CD4-positive, CD25-positive, alpha-beta regulatory T cell (primary cell): ENCODE measurements at places on chromosomes 3 and 15.

- DNase-seq: no peak
These were observed 129.9 kb upstream of the TGFBR2 start for GRCh38 chr3:30476368-30477084.

DNA sequence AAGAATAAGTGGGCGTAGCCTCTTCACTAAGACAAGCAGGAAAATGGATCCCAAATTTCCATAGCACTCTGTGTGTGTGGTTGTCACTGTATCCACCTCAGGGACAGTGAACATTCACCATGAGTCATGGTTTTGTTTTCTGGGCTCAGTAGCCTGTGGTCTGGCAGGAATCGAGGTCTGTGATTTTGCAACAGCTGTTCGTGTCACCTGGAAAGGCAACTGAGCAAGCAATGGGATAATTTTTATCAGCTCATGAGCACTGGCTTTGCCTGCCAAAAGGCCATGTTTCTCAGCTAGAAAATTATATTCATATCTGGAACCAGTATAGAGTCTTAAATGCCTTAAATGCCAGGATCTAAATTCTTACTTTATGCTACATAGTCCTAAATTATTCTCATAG, 60.9 kb downstream of the STRIT1 start:
- no peak for DNase-seq

GRCh38 chr15:100717596-100717995, 115.2 kb downstream of the ASB7 start:
- DNase-seq: no peak

DNA sequence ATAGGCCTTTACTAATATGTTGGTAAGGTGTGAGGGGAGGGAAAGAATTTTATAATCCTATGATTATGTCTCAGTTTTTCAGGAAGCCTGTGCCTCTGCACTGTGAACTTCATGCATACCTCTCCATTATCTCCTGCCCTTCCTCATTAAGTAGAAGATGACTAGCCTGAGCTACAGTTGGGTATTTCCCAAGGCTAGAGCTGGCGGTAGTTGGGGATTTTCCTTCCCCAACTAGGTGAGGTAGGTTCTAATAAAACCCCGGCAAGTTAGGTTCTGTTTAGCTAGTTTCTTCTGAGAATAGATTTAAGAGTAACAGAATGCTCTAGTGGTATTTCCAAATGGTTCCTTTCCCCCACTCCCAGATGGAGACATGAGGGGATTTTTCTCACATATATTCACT, 414.5 kb downstream of the GRM7 start:
- no peak for DNase-seq

DNA sequence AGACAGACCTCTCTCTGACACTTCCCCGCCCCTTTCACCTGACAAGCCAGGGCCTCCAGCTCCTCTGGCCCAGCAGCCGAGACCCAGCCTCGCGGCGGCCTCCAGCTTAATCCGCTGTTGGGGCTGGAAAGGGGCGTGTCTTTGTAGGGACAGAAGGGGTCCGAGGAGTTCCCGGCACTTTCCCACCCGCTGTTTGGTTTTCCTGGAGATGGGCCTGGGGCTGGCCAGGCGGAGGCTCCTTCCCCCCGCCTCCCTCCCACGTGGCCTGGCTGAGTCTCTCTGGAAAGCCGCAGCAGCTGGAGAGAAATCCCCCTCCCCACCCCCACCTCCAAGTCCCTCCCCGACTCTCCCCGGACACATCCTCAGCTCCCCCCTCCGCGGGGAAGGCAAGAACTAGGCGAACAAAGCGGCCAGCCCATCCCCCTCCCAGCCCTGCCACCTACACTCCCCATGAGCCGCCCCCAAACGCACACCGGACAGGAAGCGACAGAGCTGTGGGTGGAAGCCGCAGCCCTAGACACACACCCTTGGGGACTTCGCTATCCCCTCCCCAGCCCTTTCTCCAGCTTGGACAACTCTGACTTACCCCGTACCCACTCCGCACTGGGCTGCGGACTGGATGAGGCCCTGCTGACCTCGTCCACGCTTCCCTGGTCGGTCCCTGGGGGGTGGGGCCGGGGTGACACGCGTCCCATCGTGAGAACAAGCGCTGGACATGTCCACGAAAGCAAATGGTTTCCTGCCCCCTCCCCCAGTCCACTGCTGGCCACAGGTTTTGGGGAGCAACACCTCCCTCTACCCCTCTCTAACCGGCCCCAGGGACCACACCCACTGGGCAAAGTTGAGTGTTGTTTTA, 1.2 kb downstream of the IGDCC4 start:
- DNase-seq: peak; percentile 22

GRCh38 chr3:129576514-129577352, 29.7 kb downstream of the PLXND1 start:
- peak; percentile 89 for DNase-seq

- DNase-seq: no peak
These were observed 488.7 kb downstream of the RSL24D1 start for GRCh38 chr15:54707805-54708752.

DNA sequence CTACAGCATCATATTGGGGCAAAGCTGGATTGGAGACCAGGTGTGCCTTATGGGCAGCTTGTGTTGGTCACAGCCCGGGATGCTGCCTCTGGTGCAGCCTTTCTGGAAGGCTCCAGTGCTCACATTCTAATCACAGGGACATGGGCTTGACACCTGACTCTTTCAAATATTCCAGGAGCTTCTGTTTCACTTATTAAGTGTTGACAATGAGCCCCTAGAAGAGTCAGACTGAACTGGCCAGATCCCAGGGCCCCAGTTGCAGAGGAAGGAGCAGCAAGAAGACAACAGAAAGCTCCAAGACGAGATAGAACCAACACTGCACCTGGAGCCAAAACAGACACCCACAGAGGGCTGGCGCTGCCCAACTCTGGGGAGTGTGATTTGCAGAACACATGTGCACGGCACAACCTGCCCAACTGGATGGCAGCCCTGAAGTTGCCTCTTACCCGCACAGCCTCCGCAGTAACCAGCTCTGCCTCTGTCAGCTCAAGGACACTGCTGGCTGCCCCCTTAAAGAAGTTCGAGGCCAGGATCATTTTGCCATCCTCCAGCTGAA, 30.3 kb downstream of the ALDH1L1 start:
- DNase-seq: no peak

DNA sequence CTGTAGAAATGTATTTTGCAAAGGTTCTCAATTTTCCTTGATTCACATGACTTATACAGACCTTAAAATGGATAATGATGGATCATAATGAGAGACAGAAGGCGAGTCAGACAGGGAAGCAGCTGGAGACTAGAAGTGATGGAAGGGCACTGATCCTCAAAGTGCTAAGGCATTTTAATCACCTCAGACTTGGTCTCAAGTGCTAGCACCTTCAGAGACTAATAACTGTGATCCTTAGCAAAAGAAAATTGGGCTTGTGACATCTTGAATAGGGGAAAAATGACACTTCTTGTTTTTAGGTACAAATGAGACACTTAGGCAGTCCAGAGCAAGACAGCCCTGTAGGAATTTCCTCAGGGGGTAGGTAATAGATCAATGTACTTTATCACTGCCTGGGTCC, 1011.7 kb downstream of the SQOR start:
- no peak for DNase-seq

DNA sequence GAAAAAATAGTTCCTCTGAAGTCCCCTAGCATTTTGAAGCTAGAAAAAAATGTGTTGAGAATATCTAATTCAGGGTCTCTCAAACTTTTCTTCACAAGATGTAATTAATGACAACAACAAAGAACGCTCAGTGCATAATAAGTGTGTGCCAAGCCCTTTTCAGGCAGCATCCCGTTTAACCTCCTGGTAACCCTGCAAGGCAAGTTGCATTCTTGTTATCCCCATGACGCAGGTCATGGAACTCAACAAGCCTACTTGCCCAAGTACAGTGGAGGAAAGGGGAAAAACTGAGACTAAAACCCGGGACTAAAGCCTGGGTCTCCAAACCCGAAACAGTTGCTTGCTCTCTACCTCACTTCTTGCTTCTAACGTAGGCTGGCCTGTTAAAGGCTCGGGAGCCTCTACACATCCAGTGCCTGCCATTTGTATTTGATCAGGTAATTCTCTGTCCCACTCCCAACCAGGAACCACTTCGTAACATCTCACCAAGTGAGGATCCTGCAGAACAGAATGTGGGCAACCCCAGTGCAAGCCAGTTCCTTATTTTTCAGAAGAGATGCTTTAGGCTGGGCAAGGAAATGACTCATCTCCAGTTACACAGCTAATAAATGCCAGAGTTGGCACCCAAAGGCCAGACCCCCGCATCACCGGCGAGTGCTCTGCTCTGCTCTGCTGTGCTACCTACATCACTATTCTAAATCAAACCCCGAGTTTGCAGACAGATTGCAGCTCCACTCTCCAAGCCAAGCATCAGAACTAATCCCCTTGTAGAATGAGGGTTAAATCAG, 28.3 kb downstream of the LMCD1 start:
- DNase-seq: no peak

DNA sequence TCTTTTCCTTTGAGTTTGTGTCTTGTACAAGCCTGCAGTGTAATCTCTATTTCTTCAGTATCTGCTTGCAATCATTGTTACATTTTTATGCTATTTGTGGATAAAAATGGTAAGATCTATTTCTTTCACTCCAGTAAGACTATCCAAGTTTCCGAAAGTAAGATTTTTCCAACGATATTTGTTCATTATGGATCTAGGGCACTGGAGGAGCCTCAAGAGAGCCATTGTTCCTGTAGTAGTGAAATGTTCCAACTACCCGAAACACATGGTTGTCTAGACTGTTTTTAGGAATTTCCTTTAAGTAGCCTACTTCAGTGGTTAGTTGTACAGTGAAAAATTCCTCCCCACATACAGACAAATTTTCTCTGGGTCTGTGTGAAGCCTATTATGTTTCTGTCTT, 597.4 kb downstream of the RSL24D1 start:
- DNase-seq: no peak

DNA sequence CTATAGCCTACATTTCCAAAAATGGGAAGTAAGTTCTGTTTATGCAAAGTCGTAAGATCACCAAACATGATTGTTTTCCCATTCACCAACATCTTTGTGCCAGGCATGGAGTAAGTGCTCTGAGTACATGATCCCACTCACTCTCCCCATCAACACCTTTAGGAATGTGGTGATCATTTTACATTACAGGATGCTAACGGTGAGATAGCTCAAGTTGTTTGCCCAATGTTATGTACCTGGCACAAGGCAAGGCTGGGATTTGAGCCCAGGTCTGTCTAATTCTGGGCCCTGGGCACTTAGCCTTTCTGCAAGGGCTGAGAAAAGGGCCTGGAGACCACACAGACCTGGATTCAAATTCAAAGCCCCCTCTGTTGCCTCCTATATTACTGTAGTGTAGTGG, 581.7 kb upstream of the CFAP20DC start:
- no peak for DNase-seq

- DNase-seq: no peak
These were observed 121.9 kb upstream of the STAC start for GRCh38 chr3:36258421-36258820.

GRCh38 chr3:122019493-122019892, 2.6 kb downstream of the ILDR1 start:
- no peak for DNase-seq

GRCh38 chr15:90645873-90646575, 71.1 kb upstream of the BLM start:
- no peak for DNase-seq

GRCh38 chr3:172305552-172305951, 142.7 kb downstream of the GHSR start:
- DNase-seq: no peak

GRCh38 chr3:146221276-146221675, 29.6 kb downstream of the PLSCR4 start:
- no peak for DNase-seq

DNA sequence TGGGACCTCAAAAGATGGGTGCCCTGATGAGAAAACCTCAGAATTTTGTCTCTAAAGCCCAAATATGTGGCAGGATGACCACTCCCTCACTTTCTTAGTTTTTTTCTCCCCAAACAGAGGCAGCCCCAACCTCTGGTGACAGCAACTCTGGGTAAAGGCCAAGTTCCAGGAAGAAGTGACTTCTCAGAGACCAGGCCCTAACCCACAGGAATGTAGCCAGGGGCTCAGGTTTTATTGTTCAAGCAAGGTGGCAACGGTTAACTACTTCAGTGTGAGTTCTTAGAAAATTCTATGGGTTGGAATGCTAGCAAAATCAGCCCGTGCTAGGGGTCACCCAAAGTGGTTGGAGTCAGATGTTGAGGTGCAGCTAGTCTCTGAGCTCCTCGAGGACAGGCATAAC, 5.1 kb upstream of the DNAJA4 start:
- DNase-seq: no peak

DNA sequence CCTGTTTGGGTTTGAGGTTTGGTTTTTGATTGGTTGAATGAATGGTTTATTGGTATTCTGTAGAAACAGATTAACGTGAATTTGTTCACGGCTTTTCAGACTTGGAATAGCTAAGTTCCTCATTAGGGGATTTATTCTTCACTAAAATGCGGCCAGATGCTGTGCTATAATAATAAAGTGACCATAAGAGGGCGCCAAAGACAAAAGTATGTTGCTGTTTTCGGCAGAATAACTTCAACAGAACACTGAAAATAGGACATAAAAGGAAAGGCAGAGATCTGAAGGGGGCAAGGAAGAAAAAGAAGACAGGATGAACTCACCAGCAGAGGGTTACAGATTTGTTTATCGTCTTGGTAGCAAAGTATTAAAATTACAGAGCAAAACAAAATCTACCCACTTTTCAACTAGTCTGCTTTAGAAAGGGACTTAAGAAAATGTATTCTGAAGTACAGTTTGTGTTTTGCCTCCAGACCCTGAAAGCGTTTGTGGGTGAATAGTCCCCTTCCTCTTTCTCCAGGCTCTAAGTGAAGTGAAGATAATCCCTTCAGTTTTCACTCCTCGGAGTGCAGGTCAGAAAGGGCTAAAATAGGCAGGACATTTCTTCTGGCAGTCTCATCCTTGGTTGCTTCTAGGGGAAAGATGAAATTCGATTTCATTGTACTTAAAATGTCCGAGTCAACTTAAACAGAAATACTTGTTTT, 147.6 kb downstream of the IL20RB start:
- DNase-seq: peak; percentile 59

DNA sequence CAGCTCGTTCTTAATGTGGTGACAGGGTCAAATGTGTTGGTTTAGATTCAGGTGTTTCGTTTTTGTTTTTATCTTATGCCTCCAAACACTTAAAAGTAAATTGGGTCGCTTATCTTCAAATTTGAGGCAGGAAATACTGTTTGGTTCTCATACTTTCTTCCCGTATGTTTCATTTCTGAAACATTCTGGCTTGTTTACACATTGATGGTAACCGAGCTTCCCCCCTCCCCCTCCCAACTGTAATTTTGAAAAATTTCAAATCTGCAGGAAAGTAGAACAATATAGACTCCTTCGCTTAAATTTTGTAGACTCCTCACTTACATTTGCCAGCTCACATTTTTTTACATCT, 64.9 kb downstream of the CMTM8 start:
- DNase-seq: no peak

- no peak for DNase-seq
These were observed 1.5 kb upstream of the TCF12 start for GRCh38 chr15:56916825-56917477.

DNA sequence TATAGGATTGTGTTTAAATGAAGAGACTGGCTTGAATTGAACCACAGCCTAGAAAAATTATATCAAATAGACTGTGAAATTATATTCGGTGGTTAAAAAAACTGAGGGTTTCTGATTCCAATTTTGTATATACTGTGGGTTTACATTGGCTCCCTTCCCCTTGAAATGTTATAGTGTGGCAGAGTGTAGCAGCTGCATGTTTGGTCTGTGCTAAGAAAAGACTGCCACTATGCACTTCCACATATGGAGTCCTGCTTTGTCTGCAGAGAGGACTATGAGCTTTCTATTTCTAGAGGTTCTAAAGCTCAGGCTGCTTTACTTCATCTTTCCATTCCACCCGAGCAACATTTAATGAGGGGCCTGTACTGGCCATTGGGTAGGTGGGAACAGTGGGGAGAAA, 112.3 kb downstream of the P3H2 start:
- no peak for DNase-seq
